Stimulated activated CD4-positive, alpha-beta T cell treated with anti-CD3 and anti-CD28 coated beads, Interleukin-4, amount 100 ng/mL, for 4 hours (primary cell): ENCODE measurements at places on chromosomes 7 and 10.
A peak's percentile ranks its signal among the peaks of the same experiment; 100 is the strongest.

DNA sequence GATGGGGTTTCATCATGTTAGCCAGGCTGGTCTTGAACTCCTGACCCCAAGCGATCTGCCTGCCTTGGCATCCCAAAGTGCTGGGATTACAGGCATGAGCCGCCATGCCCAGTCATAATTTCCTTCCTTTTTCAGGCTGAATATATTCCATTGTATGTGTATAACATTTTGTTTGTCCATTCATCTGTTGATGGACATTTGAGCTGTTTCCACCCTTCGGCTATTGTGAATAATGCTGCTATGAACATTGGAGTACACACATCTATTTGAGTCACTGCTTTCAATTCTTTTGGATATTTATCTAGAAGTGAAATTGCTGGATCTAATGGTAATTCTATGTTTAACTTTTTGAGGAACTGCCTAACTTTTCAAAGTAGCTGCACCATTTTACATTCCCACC is 34.6 kb downstream of the TLX1 start:
- DNase-seq = no peak

- DNase-seq = no peak
These were observed 35.3 kb downstream of the DIP2C start for GRCh38 chr10:653991-654646.

DNA sequence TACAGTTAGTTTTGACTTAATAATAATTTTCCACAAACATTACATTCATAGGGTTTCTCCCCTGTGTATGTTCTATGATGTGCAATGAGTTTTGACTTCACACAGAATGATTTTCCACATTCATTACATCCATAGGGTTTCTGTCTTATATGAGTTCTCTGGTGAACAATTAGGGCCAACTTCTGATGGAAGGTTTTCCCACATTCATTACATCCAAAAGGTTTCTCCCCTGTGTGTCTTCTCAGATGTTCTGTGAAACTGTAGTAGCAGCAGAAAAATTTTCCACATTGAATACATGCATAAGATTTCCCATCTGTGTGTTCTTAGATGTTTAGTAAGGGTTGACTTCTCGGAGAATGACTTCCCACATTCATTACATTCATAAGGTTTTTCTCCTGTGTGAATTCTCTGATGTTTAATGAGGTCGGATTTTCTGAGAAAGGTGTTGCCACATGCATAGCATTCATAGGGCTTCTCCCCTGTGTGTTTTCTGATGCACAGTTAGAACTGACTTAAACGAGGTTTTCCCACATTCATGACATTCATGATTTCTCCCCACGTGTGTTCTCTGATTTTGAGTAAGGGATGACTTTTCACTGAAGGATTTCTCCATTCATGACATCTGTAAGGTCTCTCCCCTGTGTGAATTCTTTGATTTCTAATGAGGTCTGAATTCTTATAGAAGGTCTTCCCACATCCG is 118.5 kb downstream of the ZNF33B start:
- no peak for DNase-seq

- DNase-seq = no peak
These were observed 87.8 kb downstream of the CFAP58 start for GRCh38 chr10:104441329-104442000.

GRCh38 chr10:30990971-30991646 is 40.6 kb downstream of the ZNF438 start:
- DNase-seq = no peak

GRCh38 chr7:48139459-48139858 is 31.8 kb upstream of the ABCA13 start:
- DNase-seq = no peak

- DNase-seq = no peak
These were observed 12.4 kb downstream of the GNAT3 start for GRCh38 chr7:80499350-80499953.

DNA sequence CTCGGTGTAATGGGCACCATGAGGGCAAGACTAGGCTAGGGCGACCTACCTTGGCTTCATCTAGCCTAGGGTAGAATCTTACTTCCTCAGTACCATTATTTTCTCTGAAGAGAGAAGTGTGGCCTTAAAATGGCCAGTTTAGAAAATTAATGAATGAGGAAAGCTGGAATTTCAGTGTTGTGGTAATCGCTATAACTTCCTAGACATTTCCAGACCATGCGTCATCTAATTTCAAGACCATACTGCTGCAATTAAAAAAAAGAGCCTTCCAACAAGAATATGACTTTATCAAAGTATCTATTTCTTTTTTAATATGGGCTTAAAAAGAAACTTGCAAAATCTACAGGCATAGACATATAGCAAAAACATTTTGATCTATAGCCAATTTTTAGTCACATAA is 68.5 kb downstream of the CPVL start:
- no peak for DNase-seq

GRCh38 chr7:115910541-115911164 is 119.9 kb downstream of the TFEC start:
- DNase-seq = no peak

GRCh38 chr7:65744406-65744805 is 128.5 kb upstream of the VKORC1L1 start:
- no peak for DNase-seq

DNA sequence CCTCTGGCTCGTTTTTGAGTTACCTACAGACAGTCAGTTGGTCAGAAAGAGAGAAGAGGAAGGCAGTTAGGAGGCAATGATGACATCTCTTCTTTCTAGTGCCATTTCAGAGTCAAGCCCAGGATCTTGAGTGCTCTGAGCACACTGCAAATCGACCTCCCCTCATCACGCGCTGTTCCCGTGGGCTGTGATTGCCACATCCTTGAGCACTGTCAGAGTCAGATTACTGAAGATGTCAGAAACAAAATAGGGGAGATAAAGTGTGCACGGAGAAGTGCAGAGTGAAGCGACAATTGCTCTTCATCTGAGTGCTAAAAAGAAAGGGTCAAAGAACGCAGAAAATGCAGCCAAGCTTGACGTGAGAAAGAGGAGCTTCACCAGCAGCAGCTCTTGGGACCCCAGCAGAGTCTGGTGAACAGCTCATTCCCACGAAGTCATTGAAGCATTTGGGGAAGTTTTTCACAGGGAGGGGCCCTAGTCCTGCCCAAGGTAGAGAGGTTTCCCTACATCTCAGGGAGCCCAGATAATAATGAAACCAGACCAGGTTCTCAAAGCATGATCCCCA is 661.7 kb upstream of the AUTS2 start:
- no peak for DNase-seq

DNA sequence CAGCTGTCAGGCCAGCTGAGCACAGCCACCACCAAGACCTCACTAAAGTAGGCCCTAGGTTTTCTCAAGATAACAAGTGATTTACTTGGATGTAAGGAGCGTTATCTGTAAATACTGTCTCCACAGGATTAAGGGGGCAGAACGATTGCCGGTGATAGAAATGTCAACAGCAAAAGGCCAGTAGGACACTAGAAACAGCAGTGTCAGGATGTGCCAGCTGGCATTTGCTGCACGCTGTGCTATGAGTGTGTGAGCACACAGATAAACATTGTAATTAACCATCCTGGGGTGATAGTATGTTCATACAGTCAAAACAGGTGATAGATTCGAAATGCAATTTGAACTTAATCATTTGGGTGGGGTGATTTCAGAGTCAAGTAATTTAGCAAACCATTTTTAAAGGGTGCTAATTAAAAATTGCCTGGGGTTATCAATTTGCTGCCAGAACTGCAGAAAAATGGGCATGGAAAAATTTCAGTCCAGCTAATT is 36.3 kb upstream of the NOBOX start:
- no peak for DNase-seq

DNA sequence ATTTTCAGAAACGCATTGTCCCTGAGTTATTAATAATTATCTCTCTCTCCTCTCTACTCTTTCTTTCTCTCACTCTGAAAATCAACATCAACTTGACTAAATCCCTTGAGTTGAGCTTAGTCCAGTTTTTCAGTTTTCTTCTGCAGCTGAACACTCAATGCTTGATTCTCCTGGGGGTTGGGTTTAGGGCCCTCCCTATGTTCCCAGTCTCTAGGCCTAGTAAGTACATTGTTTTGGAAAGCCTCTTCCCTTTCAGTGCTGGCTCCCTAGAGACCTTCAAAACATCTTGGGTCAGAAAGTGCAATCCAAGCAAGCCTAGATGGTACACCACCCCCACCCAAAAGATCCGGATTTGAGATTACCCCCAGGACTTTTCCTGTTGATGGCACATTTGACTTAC is 488.5 kb downstream of the LRMDA start:
- no peak for DNase-seq

- no peak for DNase-seq
These were observed 50.9 kb downstream of the INPP5A start for GRCh38 chr10:132588301-132589013.

- DNase-seq = no peak
These were observed 39.7 kb downstream of the ODAD2 start for GRCh38 chr10:27959093-27959715.

DNA sequence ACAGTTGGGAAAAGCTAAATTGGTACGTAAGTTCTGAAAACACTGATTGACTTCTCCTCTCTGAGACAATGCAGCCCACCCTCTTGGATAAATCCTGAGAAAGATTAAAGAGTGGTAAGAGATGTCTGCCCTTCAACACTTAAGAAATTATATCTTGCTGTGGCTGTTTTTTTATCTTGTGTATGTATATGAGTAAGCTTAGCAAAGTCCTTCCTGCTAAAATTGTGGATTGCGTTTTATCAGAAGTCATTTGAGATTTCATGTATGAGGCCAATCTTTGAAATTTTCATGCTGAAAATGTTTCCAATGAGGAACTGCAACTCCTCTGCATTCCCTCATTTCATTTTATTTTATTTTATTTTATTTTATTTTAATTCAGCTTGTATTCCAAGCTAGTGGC is 106.2 kb upstream of the INHBA start:
- DNase-seq = no peak

DNA sequence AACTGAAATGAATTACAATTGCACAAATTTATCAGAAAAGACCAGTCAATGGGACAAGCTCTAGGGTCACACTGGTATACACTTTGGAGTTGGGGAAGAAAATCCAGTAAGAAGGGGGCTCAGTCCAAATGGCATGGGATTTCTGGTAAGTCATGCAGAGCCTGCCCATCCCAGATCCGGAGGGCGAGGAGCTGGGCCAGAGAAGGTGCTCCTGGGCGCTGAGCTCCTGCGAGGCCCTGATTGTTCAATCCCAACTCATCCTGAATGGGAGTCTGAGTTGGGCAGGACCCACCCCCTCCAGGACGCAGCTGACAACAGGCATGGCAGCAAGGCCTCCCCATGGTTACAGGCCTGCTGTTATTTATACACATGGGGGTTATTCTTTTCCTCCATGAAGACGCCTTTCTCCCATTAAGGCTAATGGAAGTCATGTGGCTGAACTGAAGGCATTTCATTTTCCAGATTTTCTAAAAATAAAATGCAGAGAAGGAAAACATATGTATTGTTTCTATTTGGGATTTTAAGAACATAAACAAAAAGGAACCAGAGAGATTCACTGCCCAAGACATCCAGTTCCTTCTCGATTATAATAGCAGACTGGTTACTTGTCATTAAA is 91.1 kb upstream of the ADAM12 start:
- DNase-seq = no peak

DNA sequence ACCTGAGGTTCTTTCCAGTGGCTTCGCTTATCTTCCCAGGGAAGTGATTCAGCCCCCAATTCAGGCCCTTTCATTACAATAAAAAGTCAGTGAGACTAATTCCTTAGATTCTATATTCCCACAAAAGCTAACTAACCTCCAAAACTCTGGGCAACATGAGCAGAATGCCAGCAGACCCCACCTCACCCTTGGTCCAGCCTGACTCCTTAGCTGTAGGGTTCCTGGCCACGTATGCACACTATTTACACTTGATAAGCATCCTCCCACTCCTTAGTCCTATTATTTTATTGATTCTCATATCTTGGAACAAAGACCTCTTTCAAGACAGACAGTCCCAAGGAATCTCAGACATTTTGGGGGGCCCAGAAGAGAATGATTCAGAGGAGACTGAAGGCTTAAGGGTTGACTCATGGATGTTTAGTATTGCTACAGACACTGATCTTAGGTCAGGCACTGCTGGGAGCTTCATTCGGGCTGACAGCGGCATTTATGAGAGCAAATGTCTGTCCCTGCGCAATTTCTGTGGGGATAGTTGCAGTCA is 162.6 kb upstream of the GDF10 start:
- DNase-seq = no peak

GRCh38 chr10:16436367-16436757 is 448 bp upstream of the PTER start:
- peak; percentile 9 for DNase-seq

GRCh38 chr10:5125315-5126044 is 31.3 kb downstream of the AKR1C3 start:
- DNase-seq = no peak

GRCh38 chr7:6476596-6477317 is 29.0 kb upstream of the DAGLB start:
- DNase-seq = no peak

DNA sequence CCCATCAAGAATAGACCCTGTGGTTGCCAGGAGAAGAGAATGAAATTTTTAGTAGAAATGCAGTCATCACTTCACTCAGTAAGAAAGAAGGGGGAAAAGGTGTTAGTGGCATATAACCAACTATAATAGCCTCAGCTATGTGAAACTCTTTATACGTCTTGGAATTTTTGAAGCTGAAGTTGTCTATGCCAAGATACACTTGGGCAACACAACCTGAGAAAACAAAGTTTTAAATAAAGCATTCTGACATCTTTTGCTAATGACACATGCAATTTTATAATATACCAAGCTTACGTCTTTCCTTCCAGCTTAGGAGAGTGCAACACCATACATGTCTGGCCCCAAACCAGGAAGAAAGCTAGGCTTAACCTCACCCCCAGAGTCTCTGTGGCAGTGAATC is 40.8 kb upstream of the ZNF438 start:
- no peak for DNase-seq

GRCh38 chr7:43198599-43199090 is 86.2 kb downstream of the HECW1 start:
- DNase-seq = no peak

DNA sequence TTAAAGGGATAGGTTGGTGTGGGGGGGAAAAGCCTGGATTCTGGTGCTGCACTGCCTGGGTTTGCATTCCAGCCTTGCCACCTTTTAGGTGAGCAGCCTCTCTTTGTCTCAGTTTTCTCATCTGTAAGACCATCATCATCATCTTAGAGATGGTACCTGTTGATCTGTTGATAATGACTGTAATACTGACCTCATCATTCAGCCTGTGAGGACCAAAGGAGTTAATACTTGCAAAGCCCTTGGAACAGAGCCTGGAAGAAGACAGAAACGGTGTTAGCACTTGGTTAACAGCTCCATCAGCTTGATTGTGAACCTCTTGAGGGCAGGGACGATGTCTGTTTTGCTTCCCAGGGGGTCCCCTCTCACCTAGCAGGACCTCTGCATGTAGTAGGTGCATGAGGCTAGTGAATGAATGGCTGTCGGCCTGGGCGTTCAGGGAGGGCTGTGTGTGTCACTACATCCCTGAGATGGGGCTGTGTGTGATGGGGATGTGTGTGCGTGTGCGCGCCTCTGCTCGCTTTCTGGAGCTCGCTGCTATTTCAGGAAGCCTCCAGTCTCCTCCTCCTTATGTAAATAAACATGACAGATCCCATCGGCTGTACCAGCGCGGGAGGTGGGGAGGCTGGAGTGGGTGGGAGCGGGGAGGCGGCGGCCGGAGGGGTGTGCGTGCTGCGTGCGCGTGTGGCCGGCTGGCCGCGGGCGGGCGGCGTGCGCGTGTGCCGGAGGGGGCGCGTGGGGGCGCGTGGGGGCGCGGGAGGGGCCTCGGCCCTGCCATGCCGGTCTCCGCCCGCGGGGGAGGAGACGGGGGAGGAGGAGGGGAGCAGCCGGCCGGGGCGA is 61.2 kb downstream of the NEURL1 start:
- no peak for DNase-seq
